ENCODE measurements at places on chromosomes 7 and 10. TPM values are rescaled to one million over a fixed set of nuclear protein-coding genes. Genes with fewer than 3 reads are reported as not detected.

Gene SORCS1
- polyA plus RNA-seq = 19.8 TPM

Gene CYP2E1
- polyA plus RNA-seq = 0.70 TPM

Gene ADCY1
- 2.8 TPM for polyA plus RNA-seq

Gene ATRNL1
- polyA plus RNA-seq = 20.9 TPM

Gene ALOX5
- 2.0 TPM for polyA plus RNA-seq

Gene PLXNA4
- polyA plus RNA-seq = 14.4 TPM

DNA sequence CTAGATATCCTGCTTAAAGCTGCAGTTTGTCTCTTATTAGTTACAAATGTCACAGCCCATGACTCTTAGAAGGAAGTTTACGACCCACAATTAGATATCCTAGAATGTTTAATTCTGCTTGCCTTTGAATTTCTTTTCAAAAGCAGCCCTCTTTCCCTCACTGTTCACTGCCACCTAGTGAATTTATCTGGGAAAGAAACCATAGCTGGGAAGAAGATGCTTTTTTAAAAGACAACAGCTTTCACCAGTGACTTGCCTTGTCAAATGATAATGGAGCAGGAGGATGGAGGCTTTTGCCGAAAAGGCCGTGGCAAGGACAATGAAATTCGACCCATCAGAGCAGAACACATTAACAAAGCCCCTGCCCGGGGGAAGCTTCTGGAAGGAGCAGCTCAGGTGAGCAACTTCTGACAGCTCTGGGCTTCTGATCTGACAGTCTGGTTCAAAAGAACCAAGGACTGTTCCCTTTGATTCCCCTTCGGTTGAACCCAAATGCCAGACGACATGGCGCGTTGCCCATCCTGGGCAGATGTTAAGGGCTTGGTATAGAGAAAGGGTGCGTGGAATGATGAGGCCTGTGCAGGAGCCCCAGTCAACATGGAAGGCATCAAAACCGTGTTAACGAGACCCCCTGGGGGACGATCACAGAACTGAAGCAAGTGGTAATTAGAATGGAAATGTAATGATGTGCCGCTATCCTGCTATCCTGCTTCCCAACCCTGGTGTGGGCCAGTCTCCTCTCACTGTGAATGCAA, 236.8 kb downstream of the FRMD4A start:
- no peak for DNase-seq

DNA sequence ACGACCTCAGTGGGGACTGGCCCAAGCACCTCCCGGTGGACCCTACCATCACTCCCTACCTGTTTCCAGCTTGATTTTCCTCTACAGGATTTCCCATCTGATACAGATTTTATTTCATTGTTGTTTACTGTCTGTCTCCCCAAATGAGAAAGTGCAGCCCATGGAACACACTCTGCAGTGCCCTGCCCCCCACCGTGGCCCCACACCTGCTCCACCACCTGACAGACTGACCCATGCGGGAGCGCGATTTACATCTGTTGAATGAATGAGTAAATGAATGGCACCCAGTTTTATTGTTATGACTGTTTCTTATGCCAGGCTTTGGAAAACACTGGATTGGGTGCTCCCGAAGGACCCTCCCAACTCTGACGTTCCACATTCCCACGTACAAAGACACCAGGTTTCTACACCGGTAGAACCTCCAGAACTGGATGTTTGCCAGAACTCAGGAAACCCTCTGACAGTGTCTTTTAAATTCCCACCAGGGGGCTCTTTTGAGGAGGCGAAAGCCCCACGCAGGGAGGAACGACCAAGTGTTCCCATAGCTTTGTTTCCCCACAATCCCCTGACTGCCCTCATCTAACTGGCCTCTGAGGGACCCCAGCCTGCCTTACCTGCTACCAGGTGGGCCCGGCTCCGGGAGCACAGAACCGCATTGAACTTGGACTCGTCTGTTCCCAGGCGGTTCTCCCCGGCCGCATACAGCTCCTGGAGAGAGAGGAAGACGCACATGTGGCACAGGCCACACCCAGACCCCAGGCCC, 29.0 kb downstream of the PLAC9 start:
- no peak for DNase-seq

- no peak for DNase-seq
These were observed 47.0 kb downstream of the TBATA start for GRCh38 chr10:70738006-70738760.

- peak; percentile 39 for DNase-seq
These were observed at the start of gene ADCYAP1R1 for GRCh38 chr7:31051598-31052486. Gene ADCYAP1R1, plus strand, starts transcription at chr7:31052308. Its CDS starts 10,957 bp downstream, at chr7:31063265.

DNA sequence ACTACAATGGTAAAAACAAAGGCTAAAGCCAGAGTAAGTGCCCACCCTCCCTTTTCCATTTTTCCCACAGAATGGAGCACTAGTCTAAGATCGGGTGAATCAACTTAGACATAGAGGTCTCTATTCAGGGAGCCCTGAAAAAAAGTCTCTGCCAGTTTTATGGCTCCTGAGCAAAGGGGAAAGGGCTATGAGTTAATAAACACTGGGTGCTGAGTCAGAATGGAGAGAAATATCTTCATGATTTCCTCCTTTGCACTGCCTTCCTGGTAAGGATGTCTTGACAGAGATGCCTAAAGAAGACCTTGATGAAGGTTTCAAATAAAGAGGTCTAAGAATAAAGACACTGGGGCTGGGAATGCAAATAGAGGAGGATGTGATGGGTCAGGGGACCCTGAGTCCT, 607.4 kb upstream of the MBL2 start:
- no peak for DNase-seq

GRCh38 chr7:48074204-48074654, 14.8 kb upstream of the UPP1 start:
- DNase-seq = no peak

DNA sequence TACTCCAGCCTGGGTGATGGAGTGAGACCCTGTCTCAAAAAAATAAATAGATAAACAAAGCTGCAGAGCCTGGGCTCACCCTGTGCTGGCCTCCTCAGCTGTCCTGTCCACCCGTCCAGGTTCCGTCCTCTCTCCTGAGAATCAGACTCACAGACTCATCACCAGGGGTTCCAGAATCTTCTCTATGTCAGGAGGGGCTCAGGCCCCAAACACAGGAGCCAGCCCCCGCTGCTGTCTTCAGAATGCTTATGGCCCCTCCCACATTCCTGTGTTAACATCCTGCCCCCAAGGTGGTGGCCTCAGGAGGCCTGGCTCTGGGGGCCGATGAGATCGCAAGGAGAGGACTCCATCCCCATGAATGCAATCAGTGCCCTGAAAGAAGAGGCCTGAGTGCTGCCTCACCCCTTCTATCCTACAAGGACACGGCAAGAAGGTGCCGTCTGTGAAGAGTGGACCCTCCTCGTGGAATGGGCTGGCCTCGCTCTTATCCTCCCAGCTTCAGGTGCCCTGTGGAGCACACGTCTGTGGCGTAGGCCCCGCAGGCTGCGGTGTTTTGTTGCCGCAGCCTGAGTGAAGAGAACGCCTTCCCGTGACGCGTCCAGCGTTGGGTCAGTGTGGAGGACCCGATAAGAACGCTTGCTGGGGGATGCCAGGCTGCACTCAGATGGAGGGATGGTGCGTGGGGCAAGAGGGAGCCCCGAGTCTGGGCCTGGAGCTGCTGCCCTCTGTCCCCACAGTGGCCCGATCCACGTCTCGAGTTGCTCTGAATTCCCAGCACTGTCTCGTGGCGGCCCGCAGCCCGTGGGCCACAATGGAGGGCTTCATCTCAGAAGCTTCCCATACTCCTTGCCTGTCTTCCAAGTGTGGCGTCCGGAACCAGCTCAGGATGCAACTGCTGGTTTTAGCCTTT, 77.1 kb downstream of the INPP5A start:
- DNase-seq = no peak

GRCh38 chr10:44335330-44336021, 49.4 kb downstream of the CXCL12 start:
- no peak for DNase-seq

GRCh38 chr7:130926001-130926691, 192.1 kb upstream of the KLF14 start:
- no peak for DNase-seq

DNA sequence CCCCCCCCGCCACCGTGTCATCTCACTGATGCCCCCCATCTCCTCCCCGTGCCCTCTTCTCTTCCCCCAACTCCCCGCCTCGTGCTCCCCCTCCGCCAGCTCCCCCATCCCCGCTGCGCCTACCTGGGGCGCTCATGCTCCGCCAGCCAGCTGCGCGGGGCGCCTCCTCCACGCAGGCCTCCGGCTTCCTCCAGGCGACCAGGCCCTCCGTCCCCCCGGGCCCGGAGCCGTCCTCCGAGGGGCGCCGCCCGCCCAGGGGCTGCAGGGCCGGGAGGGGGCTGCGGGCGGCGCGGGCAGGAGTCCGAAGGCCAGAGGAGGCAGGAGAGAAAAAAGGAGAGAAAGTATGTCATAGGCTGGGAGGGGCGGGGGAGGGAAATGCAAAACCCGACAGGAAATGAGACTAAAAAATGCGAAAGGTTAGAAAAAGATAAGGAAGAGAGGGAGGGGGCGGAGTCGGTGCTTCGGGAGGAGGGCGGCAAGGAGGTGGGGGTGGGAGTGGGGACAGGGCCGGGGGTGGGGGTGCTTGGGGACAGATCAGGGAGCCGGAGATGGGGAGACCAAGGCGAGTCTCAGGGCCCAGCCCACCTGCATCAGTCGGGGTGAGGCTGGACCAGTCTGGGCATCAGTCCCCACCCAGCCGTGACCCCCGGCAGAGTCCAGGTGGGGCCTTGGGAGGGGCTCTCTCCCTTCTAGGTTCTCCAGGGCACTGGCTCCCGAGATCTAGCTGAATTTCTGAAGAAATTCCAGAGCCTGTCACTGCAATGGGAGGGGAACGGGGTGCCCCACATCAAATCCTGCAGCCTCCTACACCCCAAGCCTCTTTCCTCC, at the start of gene CARD11:
TSS of gene CARD11 (minus strand) at position 324 of the 828 bp plus-strand sequence. CDS start 85,361 bp downstream, outside the sequence.
- DNase-seq = no peak

DNA sequence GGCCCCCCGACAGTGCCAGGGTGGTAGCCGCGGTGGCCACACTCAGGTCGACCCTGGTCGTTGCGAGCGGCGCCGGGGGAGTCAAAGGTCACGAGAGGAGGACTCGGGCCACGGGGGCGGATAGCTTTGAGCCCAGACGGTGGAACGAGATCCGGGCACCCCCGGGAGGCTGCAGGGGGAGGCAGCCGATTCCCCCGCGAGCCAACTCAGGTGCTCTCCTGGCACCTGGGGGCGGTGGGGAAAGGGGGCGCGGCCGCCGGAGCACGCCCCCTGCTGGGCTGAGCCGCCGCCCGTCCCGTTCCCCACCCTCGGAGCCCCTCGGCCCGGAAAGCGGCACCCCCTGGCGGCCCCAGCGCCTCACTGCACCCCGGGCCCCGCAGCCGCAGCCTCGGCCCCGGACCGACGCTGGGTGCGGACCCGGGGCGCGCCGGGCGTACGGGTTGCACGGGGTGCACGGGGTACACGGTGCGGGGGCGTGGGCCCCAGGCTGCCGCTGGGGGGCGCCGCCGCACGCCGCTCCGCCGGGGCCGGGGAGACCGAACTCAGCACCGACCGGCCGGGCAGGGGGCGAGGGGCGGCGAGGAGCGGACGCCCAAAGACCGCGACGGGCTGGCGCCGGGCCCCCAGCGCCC, 521 bp upstream of the NYAP1 start:
- DNase-seq = no peak

DNA sequence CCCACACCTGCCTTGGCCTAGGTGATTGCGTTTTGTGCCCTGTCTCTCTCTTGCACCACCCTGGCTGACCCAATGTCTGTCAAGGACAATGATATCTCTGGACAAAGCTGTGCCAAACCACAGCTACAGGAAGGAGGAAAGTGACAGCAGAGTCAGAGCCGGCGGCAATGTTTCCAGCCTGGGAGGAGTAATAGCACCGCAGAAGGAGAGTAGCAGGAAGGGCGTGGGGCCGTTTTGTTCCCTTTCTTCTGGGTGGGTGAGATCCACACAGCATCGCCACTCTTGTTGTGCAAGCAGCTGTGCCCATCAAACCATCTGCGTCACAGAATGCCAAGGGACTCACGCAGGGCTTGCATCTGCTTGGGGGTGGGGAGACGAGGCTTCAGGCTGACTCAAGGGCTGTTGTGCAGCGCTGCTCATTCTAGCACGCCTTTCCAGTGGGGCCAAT, 341.6 kb upstream of the AUTS2 start:
- no peak for DNase-seq

DNA sequence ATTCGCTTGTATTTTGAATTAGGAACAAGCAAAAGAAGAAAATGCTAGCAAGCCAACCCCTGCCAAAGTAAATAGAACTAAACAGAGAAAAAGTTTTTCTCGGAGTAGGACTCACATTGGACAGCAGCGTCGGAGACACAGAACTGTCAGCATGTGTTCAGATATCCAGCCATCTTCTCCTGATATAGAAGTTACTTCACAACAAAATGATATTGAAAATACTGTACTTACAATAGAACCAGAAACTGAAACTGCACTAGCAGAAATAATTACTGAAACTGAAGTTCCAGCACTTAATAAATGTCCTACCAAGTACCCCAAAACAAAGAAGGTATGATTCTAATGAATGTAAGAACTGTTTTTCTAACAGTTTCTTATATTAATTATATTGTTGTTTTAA, 87.9 kb downstream of the KMT2E start:
- no peak for DNase-seq

DNA sequence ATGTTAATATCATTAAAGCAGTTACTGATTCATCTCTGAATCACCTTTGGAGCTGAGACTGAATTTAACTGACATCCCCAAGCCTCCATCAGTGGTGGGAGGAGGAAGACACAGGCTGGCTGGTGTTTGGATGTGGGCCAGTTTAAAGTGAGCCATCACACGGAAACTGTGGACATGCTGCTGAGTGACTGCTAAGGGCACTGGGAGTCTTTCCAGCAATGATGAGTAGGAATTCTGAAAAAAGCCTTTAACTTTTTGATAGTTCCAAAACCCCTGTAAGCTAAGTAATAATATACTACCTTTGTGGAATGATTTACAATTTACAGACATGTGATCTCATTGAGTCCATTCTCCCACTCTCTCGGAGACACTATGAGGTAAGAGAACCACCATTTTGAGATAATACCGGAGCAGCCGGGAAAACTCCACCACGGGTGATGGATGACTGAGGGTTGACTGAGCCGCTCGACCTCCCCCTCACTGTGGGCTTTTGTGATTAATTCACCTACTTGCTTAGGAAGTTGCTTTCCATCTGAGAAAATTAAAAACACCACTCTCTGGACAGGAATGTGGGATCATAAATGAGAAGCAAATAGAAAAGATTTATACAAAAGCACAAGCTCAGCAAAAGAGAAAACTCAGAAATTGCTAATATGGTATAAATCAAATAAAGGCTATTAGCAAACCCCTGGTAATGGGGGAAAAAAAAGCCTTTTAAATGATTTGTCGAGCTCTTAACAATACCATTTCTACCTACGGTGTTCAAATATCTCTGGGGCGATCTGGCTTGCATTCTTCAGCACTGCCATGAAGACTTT, 194.8 kb downstream of the FANK1 start:
- DNase-seq = no peak

DNA sequence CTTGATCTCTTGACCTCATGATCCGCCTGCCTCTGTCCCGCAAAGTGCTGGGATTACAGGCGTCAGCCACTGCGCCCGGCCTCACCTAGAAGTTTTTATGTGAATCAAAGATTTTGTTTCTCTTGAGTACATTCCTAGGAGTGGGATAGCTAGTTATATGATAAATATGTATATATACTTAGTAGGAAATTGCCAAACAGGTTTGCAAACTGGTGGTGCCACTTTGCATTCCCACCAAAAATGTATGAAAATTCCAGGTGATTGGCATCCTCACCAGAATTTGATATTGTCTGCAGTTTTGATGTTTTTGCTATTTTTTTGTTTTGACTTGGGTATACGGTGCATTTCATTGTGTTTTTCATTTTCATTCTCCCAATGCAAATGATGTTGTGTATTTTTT, 86.8 kb downstream of the NOD1 start:
- DNase-seq = no peak

All from left renal pelvis (tissue), 4 donors.